HuH-7 (cell line): ENCODE measurements at places on chromosomes 6 and 20.

DNA sequence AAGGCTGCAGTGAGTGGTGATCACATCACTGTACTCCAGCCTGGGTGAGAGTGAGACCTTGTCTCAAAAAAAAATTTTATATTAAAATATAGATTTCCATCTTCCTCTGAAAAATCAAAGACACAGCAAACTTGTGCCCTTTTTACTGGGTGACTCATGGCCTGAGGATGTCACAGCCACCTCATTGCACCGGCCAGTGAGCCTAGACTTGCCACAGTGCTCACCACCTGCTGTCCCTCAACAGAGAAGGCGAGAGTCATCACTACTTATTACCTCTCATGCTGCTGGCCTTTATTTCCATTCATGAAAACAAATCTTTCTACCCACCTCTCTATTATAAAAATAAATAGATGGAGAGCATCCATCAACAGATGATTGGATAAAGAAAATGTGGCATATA lies 295.8 kb downstream of the PREX1 start:
- no peak for DNase-seq

DNA sequence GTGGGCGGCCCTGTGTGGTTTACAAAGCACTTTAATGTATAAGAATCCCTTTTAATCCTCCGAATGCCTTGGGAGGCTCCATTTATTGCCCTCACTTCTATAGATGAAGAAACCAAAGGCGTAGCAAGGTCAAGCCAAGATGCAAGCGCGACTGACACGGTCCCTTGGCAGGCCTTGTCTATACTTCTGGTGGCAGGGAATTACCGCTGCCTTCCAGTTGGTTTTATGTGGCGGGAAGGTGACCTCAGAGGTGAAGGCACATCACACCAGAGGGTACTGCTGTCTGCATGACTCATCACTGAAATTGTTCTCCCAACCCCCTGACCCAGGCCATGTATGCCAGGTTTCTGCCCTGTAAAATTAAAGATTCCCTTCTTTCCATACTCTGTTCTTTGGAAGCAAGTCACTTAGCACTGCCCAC lies 36.1 kb upstream of the NAA20 start:
- no peak for DNase-seq

DNA sequence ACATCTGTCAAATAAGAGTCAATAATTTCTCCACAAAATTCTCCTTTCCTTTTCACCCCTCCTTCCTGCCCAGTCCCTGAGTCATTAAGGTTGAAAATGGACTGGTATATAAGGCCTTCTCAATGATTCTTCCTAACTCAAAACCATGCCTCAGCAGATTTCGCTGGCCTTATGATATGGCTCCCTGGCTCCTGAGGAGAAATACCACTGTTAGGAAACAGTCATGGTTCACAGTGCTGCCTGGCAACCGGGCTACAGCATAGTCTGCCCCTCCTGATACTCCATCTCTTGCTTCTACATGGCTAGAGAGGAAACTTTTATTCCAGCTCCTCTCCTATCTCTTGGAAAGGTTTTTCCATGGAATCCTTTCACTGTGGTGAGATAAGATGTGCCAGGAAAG lies 4.7 kb downstream of the UBE2J1 start:
- peak; percentile 36 for DNase-seq

- DNase-seq = no peak
Observed at GRCh38 chr20:1841554-1842140, 53.6 kb upstream of the SIRPA start.

DNA sequence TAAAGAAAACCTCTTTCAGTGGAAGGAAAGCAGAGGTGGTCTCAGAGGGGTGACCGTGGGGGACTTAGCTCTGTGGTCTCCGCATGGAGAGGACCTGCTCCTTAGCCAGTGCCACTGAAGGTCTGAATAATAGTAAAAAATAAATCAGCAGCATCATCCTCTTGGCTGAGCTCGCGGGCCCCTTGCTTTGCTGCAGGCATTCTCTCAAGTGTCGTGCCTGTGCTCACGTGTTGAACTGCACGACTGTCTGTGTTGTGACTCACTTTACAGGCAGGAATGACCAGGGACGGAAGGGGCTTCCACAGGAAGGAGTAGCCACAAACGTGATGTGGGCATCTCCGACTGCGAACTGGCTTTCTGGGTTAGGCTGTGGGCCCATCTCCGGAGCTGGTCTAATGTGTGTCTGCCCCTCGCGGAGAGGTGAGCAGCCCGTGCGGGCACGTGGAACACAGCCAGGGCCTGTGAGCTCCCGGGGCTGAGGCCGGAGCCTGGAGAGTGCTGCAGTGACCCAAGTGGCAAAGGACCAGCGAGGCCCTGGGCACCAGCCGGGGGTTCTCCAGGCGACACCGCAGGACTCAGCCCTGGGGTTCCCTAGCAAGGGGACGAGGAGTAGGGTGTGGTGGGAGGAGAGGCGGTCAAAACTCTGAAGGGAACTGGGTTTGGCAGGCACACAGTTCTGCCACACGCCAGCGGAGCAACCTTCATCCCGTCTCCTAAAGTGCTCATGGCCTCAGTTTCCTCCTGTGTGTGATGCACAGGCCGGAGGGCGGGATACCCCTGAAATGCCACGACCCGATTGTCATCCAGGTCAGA lies 89.2 kb downstream of the RAMACL start:
- no peak for DNase-seq

DNA sequence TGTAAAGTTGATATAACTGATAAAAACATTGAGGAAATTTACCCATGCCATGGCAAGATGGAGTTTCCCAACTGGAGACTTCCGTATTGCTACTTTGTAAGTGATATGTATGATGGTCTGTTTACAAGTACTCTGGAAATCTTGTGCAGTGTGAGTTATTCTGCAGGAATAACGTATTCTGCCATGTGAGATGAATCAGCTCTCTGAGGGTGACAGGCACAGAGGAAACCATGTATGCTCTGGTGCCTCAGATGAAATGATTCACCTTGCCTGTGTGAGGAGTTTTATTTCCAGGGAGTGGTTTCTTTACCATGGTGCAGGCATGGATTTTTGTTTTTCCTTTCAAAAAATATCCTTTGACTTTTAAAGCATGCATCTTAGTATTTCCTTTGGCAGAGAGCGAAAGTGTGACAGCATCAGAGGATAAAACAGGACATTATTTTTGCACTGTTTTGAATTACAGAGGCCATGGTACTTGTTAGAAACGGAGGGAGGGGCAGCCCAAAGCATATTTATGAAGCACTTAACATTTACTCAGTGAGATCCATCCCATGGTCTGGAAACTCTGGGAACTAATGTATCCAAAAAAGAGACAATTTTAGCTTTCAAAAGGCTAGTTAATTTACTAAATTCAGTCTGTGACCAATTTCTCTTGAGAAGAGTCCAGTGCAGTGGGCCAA lies 36.0 kb upstream of the MTRF1L start:
- no peak for DNase-seq

- no peak for DNase-seq
Observed at GRCh38 chr6:140070846-140071473, 696.5 kb upstream of the CITED2 start.
